ENCODE measurements at places on chromosomes 16 and 17. TPM values are rescaled to one million over a fixed set of nuclear protein-coding genes. Genes with fewer than 3 reads are reported as not detected.

GRCh38 chr17:40095351-40095943 is 4.9 kb downstream of the NR1D1 start:
- DNase-seq, result no peak

GRCh38 chr17:7211491-7212273 is 8.0 kb downstream of the DLG4 start:
- no peak for DNase-seq

GRCh38 chr17:50240851-50241250 is 33.4 kb upstream of the TMEM92 start:
- no peak for DNase-seq

GRCh38 chr17:49241692-49242397 is 11.3 kb upstream of the PHOSPHO1 start:
- no peak for DNase-seq

The C16orf74 gene
- total RNA-seq, result 40.8 TPM

DNA sequence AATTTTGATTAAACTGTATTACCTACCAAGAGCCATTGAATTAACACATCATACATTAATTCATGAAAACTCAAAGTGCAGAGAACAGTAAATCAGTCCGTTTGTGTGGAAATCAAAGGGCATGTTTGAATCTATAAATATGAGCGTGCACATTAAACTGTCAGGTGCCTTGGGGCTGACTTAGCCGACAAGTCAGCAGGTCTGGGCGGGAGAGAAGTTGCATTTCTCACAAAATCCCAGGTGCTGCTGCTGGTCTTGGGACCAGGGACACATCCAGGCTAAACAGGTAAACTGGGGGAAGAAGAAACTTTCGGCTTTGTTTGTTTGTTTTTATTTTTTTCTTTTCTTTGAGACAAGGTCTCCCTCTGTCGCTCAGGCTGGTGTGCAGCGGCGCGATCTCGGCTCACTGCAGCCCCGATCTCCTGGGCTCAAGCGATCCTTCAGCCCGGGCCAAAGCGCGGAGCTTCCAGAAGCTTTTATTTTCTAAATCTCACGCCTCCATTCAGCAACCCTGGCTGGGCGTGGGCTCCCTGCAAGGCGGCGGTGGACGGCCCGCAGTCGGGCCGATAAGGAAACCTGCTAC is 213.9 kb downstream of the MRTFB start:
- no peak for DNase-seq

- DNase-seq, result no peak
These were observed 38.8 kb downstream of the MRC2 start for GRCh38 chr17:62666061-62666800.

DNA sequence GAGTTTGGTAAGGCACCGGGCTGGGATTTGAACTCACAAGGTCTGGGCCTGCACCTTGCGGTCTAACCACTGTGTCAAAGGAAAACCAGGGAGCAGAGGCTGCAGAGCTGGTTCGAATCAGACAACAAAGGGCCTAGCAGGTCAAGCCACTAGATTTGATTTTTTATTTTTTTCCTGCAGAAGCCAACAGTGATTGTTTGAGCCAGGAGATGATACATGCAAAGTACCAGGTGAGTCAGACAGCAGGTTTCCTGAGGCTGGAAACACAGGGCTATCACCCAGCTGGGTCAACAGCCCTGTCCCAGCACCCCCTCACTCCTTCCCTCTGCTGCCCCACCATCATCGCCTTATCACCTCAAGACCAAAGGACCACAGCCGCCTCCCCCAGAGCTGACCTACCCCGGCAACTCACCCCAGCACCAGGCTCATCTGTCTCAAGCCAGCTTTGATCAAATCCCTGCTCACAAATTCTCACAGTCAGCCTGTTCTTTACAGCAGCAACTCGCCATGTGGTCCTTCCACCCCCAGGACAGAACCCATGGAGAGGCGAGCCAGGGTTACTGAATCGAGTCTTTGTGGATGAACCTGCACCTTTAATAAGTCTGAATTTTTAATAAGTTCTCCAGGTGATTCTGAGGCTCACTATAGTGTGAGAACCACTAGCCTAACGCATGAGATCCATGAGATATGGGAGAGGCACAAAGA is 13.0 kb upstream of the KRT19 start:
- DNase-seq, result no peak

DNA sequence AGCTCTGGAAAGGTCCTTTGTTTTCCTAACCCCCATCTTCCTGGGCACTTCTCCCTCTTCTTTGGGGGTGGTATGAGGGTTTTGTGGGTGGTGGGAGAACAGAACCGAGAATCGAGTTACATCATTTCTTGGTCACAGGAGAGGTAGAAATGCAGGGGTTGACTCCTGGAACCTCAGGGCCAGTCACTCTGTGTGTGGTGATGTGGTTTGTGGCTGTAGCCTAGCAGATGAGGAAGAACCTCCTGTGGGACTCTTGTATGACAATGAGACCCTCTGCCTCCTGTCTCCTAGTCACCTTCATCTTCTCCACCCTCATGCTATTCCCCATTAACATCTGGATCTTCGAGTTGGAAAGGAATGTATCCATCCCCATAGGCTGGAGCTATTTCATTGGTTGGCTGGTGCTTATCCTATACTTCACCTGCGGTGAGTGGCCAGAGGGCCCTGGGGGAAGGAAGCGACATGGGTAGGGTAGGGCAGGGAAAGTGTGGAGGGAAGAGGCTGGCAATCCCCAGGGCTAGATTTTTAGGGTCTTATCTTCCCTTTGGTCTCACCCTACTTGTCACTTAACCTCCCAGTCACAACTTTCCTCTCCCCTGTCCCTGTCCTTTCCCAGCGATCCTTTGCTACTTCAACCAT is 5.5 kb downstream of the ODF4 start:
- DNase-seq, result no peak

The CHRNE gene
- total RNA-seq, result 3.2 TPM

GRCh38 chr17:10072556-10073425 is 125.6 kb downstream of the GAS7 start:
- DNase-seq, result no peak

GRCh38 chr17:58085039-58085715 is 2.0 kb downstream of the DYNLL2 start:
- DNase-seq, result no peak

GRCh38 chr17:14061666-14062560 is 7.4 kb upstream of the COX10 start:
- peak; percentile 57 for DNase-seq

The C16orf82 gene
- total RNA-seq, result not detected

The UMOD gene
- not detected for total RNA-seq

DNA sequence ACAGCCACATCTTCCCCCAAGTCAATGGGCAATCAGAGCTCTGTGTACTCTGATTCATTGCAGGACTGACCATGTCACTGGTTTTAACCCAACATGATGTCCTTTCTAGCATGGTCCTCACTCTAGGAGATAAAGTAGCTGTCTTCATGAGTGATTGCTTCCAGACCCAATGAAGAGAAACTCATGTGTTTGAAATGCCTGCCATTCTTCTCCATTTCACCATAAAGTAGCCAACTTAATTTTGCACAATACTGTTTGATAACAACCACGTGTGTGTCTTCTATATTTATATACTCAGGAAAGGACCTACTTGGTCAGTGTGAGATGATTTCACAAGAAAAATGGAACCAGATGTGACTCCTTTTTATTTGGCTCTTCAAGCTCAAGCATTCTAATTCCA is 172.5 kb downstream of the AXIN2 start:
- DNase-seq, result no peak

DNA sequence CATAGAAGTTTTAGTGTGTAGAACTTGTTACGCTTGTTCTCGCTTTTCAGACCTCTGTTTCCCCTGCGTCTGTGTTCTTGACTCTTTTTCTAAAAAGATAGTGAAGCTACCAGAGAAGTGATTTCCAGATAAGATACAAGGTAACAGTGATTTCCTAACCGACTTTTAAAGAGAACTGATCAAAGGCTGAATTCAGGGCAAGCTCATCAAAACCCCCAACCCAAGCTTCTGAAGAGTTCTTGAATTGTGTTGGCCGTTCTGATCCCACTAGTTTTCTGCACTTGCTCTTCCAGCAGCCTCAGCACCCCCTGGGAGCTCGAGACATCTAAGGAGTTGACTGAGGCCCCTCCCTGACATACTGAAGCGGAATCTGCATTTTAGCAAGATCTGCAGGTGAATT is 12.7 kb upstream of the NSMCE1 start:
- DNase-seq, result no peak

GRCh38 chr16:64412578-64413280 is 709.1 kb downstream of the CDH11 start:
- no peak for DNase-seq

The CES2 gene
- 17.1 TPM for total RNA-seq

DNA sequence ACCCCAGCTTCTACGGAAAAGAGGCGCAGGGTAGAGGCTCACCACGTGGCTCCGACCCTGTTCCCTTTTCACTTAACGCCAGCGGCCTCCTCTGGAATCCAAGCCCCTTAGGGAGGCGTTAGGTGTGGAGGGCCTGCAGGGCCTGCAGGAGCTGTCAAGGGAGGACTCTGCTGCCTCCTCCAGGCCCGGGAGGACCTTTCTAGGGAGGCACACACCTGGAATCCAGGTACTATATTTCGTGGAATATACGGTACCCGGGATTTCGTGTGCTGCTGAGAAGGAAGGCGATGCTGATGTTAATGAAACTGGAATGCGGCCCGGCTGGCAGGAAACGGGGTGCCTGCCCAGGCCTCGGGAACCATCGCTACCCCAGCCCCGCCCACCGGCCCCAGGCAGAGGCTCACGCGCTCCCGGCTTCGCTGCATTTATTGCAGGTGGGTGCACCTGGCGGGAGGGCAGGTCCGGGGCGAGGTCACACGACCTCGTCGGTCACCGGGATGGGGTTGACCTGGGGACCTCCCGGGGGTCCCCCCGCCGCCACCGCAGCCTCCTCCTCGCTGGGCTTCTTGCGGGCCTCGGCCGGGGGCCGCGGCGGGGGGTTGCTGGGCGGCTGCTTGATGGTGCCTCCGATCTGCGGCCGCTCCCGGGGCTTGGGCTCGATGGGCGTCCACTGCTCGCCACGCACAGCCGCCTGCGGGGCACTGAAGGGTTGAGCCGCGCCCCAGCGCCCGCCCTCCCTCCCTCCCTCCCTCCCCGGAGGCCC is 4.7 kb downstream of the IL17C start:
- DNase-seq, result no peak

GRCh38 chr16:75197522-75198134 is 9.3 kb downstream of the CTRB2 start:
- no peak for DNase-seq

- DNase-seq, result no peak
These were observed 57.8 kb downstream of the USP43 start for GRCh38 chr17:9702914-9703780.

The ACSM2A gene
- not detected for total RNA-seq

- DNase-seq, result no peak
These were observed 1.2 kb downstream of the CPD start for GRCh38 chr17:30379903-30380381.

The VPS4A gene
- 51.5 TPM for total RNA-seq

DNA sequence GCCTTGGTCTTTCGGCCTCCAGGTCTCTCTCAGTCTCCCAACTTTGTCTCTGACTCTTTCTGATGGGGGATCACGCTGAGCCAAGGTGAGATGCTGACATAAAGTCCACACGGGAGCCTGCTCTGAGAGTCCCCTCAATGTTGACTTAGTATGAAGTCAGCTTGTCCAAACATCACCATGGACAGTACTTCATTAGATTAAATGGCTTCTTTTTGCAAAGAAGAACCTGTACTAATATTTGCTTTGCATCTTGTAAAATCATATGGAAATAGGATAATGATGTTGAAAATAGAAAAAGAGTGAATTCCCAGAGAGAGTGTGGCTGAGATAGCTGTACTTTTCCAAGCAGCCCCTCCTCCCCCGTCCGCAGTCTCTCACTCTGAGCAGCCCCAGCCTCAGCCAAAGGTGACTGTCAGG is 56.7 kb upstream of the SIAH1 start:
- DNase-seq, result no peak

DNA sequence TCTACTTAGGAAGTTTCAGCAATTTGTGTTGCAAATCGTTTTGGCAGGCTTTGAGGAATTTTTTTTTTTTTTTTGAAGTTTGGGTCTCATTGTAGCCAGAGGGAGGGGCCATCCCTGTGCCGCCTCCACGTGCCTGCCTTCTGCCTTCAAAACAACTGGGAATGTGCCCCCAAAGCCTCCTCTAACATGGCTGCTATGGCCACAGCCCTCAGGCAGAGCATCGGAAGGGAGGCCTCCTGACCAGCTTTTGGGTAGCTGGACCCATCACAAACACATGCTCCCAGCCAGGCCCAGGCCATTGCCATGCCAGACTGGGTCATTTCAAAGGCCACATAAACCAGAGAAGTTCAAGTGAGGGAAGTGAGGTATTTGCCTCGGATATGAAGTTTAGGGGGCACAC is 21.5 kb downstream of the C16orf82 start:
- DNase-seq, result no peak

GRCh38 chr16:56625140-56625942 is at the start of gene MT1E:
TSS of gene MT1E (plus strand) at chr16:56625781. CDS start at chr16:56625852, 71 bp downstream.
- DNase-seq, result no peak

The NME4 gene
- total RNA-seq, result 42.2 TPM

The KRT25 gene
- total RNA-seq, result not detected

DNA sequence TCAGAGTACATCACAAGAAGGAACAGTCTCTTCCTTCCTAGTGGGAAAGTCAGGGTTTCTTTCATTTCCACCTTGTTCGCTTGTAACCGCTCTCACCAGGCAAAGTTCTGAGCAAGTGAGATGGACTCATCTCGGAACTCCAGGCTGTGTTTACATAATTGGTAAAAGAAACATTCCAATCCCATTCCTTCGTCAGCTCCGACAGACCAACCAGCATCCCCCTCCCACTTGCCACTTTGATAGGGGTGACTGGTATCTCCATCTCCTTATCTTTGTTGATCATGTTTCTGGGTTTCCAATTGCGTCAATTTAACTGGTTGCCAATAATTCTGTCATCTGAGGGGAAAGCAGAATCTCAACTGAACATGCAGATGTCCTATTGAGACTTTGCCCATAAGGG is 36.8 kb upstream of the LYRM9 start:
- no peak for DNase-seq

- DNase-seq, result no peak
These were observed 4.1 kb downstream of the FXR2 start for GRCh38 chr17:7610641-7611040.

The BEAN1 gene
- 0.26 TPM for total RNA-seq

The TEX14 gene
- under 0.01 TPM for total RNA-seq

DNA sequence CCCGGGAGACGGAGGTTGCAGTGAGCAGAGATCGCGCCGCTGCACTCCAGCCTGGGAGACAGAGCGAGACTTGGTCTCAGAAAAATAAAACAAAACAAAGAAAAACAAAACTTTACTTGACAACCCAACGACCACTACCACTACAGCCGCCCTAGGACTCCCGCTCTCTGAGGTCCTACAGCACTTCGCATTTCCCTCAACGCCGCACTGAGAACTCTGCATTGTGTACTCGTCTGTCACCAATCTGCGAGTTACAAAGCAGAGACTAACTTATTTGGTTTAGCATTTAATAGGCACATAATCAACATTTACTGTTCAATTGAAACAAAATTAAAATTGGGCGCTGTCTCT is 479 bp upstream of the ZNF207 start:
- DNase-seq, result no peak

The MYCBPAP gene
- 0.46 TPM for total RNA-seq

- DNase-seq, result no peak
These were observed 30.8 kb upstream of the MYOCD start for GRCh38 chr17:12634789-12635414.

The DRC3 gene
- total RNA-seq, result 1.1 TPM
